ENCODE measurements at places on chromosomes 5 and 9. TPM values are rescaled to one million over a fixed set of nuclear protein-coding genes. Genes with fewer than 3 reads are reported as not detected.

- DNase-seq, result no peak
These were observed 68.0 kb downstream of the HINT1 start for GRCh38 chr5:131096774-131097710.

The MPDZ gene
- 38.2 TPM for total RNA-seq

The FOXD4 gene
- 1.2 TPM for total RNA-seq

The ZNF367 gene
- 10.6 TPM for total RNA-seq

- peak; percentile 37 for DNase-seq
These were observed 107.3 kb upstream of the SARDH start for GRCh38 chr9:133845440-133845839.

GRCh38 chr9:79104951-79105350 is 466.8 kb upstream of the TLE4 start:
- no peak for DNase-seq

The PSD2 gene
- total RNA-seq, result 1.9 TPM

The SYNPO gene
- total RNA-seq, result 53.2 TPM

DNA sequence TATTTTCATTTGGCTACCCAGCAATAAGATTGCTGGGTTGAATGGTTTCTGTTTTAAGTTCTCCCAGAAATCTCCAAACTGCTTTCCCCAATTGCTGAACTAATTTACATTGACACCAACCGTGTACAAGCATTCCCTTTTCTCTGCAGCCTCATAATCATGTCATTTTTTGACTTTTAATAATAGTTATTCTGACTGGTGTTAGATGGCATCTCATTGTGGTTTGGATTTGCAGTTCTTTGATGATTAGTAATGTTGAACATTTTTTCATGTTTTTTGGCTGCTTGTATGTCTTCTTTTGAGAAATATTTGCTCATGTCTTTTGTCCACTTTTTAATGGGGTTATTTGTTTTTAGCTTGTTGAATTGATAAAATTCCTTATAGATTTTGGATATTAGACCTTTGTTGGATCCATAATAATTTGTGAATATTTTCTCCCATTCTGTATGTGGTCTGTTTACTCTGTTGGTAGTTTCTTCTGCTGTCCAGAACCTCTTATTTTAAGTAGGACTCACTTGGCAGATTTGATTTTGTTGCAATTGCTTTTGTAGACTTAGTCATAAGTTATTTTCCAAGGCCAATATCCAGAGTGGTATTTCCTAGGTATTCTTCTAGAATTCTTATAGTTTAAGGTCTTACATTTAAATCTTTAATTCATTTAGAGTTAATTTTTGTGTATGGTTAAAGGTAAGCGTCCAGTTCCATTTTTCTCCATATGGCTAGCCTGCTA is 793.7 kb downstream of the BRINP1 start:
- no peak for DNase-seq

DNA sequence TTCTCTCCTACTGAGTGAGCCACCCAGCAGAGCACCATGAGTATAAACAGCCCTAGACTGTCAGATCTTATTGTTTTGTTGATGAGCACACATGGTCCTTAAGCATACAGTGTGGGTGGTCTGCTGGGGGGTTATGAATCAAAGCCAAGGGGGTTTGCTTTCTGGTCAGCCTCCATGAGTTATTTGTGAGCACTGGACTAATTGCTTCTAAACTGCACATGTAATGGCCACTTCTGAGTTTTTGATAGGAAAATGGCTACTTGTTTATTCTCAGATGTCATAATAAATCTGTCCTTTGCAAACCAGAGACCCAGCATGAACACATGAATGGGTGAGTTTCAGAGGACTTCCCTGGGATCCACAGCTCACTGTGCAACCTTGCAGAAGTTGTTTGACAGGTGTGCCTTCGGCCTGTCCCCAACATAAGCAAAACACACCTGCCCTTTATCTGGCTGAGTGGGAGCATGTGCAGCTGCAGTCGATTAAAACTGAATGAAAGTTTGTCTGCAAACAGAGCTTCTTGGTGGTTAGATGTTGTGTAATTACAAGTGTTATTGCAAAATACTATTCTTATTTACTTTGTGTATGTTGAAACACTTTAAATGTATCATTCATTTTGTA is 35.9 kb downstream of the MAMDC2 start:
- peak; percentile 25 for DNase-seq

GRCh38 chr5:172608773-172609172 is 32.3 kb upstream of the NEURL1B start:
- no peak for DNase-seq

- no peak for DNase-seq
These were observed 77.8 kb upstream of the IQGAP2 start for GRCh38 chr5:76325326-76325725.

The PRSS3 gene
- total RNA-seq, result 0.68 TPM

DNA sequence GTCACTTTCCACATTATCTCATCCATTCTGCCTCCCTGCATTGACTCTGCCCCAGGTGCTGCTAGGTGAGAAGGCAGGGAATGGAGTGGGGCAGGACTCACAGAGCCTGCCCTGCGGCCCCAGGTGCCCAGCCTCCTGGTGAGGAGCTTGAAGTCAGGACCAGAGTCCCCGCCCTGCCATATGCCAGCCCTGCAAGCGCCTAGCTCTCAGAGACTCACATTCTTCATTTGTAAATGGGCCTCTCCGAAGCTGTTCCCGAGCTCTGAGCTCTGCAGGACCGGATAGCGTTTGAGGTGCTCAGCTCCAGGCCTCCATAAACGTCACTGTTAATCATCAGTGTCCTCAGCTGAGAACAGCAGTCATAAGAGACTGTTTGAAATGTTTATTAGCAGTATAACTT is 75.1 kb upstream of the STXBP1 start:
- DNase-seq, result no peak

The OSMR gene
- total RNA-seq, result 18.3 TPM

- no peak for DNase-seq
These were observed 582.7 kb upstream of the DMAC1 start for GRCh38 chr9:8382266-8382665.

The ITK gene
- 1.3 TPM for total RNA-seq

The GAS1 gene
- 12.9 TPM for total RNA-seq

DNA sequence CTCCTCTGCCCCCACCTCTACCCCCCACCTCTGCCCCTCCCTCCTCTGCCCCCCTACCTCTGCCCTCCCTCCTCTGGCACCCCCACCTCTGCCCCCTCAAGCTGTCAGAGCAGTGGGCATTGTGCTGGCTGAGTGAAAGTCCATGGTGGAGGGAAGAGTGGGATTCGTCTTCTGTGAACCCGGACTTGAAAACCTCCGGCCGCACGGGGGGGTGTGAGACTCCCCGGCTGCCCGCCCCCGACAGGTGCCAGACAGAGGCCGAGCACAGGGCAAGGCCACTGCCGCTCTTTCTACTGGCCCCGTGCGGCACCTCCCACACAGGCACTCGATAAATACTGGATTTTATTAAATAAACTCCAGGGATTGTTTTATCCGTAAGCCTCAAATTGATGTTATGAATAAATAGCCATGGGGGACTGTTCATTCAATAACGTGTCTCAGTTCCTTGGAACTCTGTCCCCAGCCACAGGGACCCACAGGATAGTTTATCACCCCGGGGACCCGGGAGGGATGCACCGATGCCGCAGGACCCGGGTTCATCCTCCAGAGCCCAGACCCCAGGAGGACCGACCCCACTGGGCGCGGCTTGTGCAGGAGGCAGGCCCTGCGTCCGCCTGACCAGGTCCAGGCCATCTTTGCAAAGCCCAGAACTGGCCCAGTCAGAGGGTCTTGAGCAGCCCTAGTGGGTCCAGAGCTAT is 2.6 kb upstream of the QRFP start:
- DNase-seq, result no peak

DNA sequence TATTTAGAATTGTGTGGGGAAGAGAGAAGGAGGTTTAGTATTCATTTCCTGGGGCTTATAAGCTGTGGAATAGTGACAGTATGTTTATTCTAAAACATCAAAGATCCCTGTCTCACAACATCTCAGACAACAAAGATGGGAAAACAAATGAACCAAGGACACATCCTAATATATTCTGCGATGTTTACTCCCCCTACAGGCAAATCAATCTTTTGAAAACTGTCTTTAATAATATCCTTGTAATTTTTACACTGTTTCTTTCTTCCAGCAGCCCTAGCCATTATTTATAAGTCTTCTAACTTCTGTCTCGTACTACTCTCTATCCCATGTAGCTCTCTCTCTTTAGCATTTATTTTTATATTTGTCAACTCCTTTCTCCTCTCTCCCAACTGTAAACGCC is 33.5 kb upstream of the TMEM252 start:
- DNase-seq, result no peak

DNA sequence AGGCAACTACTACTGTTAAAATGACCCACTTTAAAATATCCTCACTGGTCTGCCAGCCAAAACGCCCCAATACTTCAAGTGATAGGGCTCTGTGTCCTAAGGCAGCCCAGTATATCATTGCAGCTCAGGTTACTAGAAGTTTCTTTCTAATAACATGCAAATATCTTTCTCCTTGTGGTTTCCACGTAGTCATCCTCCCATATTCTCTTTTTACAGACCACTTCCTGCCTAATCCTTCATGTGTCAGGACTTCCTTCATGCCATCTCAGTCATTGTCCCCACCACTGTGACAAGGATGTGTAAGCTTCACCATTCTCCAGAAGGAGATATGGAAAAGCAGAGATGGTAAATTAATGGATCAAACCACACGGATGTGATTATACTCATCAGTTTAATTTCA is 813.7 kb downstream of the MAT2B start:
- DNase-seq, result no peak

The C1QTNF2 gene
- total RNA-seq, result 8.2 TPM

DNA sequence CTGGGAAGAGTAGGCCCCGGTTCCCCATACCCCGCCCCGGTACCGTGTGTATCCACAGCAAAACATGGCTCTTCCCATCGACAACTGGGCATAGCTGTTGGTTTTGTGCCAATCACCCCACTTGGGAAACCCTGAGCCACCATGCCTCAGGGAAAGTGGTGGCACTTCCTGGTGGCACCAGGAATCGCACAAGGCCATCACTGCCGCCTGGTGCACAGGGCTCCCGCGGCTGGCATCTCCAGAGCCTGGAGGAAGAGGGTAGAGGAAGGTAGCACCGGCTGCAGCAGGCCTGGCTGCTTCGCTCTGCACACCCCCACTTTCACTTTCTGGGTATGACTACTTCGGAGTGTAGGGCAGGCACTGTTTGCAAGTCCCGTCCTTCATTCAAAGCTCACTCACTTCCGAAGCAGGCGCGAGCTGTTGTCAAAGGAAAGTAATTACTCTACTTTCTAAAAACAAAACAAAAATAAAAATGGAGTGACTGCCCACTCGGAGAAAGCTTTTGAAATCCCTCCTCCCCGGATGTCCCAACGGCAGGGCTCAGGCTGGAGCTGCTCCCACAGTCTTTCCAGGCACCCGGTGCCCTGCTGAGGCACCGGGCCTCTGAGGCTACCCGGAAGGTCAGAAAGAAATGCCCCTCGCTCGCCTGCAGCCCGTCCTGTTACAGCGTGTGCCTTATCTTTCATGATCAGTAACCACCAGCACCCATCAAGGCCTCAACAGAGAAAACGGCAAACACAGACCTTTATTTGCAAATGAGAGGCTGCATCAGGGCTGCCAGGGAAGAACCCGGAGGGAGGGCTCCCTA is 2.0 kb downstream of the BRD3 start:
- DNase-seq, result peak; percentile 39

DNA sequence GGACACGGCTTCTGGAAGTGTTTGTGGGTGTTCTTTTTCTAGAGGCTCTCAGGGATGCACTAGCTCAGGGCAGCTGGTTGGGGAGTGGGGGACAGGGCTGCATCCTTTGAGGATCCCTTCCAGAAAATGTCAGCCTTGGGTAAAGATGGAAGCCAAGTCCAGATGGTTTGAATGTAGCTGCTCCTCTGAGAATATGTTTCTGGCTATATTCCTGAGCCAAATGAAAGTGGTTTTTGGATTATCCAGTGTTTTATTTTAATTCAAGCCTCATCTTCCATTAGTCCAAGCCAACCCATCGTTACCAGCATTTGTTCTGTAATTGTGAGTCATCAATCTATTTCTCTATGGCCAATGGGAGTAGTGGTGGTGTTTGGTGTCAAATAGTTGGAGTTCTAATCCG is 70.4 kb downstream of the SPRY4 start:
- DNase-seq, result no peak

The CLIC3 gene
- total RNA-seq, result 1.9 TPM

DNA sequence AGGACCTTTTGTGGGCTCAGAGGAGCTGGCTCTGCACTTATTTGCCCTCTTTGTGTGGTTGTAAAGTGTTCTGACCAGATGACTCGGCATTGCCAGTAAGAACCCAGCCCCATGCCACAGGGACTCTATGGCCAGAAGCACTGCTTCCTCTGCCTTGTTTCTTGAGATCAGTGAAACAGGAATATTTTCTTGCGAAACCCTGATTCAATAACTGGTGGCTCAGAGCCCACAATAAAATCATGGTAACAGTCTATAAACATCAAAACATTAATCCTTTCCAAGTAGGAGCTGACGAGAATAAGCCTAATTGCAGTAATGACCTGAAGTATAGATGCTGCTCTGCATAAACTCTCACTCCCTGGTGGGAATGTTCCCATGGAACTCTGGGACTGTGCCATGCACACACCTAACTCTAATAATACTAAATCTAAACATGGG is 344.3 kb downstream of the ZNF608 start:
- DNase-seq, result no peak

GRCh38 chr9:20620650-20621470 is 1.4 kb downstream of the MLLT3 start:
- peak; percentile 28 for DNase-seq

DNA sequence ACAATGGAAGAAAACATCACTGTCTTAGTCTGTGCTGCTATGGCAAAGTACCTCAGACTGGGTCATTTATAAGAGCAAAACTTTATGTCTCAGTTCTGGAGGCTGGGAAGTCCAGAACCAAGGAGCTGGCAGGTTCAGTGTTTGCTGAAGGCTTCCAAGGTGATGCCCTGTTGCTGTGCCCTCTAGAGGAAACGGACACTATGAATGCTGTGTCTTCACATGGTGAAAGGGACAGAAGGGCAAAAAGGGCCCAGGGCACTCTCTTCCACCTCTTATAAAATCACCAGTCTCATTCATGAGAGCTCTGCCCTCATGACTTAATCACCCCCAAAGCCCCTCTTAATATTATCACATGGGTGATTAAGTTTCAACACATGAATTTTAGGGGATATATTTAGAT is 143.5 kb downstream of the FANCC start:
- no peak for DNase-seq

The STC2 gene
- 0.87 TPM for total RNA-seq

- DNase-seq, result no peak
These were observed 226.5 kb upstream of the MAP3K1 start for GRCh38 chr5:56588636-56589480.

DNA sequence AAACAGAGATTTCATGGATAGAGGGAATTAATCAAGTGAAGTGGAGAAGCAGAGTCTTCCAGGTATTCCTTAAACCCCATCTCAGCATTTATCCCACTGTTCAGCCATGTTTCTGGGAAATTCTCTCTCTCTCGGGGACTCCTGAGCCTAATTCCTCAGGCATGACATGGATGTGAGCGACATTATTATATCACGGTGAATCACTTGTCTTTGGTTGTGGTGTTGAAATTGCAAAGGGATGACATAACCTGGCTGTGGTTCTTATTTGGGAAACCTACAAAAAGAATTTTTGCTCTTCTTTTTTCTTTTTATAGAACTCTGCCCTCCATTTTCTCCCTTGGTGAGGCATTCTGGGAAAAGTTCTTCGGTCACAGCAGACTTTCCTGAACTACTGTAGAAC is 457.9 kb upstream of the PTGER4 start:
- no peak for DNase-seq

- DNase-seq, result no peak
These were observed 40.8 kb upstream of the SMU1 start for GRCh38 chr9:33117306-33117705.

Data from testis (tissue), 5 donors.